Activated T-helper 1 cell treated with Interleukin-2 at 50 U/mL for 16 hours (primary cell): ENCODE measurements at places on chromosomes 12 and 14.

DNA sequence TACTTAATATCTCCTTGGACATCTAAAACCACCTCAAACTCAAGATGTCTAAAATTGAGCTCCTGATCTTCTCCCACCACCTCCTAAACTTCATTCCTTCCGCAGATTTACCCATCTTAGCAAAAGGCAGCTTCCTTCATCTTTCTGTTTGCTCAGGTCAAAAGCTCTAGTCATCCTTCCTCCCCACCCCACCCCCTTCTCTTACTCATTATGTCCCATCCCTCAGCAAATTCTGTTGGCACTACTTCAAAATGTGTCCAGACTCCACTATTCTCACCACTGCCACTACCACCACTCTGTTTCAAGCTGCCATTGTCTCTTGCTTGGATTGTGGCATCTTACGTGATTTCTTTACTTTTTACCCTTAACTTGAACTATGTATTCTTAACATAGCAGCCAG lies 59.2 kb upstream of the ZDHHC17 start:
- no peak for DNase-seq

GRCh38 chr12:130433834-130434233 lies 96.1 kb downstream of the PIWIL1 start:
- DNase-seq: no peak

- DNase-seq: no peak
Measured at GRCh38 chr14:61652526-61653262, 42.6 kb upstream of the HIF1A start.

DNA sequence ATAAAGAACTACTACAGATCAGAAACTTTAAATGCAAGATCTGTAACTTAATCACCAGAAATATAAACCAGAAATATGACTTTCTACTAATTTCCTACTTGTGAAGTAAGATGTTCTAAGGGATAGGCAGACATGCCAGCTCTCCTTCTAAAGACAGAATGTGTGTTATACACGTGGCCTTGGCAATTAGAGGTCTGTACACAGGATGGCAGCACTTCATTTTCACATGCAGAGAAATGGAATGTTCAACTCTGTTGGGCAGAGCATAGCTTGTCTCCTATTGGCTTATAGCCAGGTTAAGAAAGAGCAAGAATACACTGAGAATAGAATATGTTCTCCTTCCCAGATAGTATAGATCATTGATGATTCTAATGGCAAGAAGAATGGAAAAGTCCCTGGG lies 403.8 kb downstream of the DAD1 start:
- no peak for DNase-seq

- peak; percentile 7 for DNase-seq
Measured at GRCh38 chr14:56118611-56119181, 485 bp downstream of the PELI2 start.

GRCh38 chr12:53750812-53751335 lies 905 bp downstream of the CISTR start:
- no peak for DNase-seq

- no peak for DNase-seq
Measured at GRCh38 chr12:114812858-114813761, 129.1 kb upstream of the TBX3 start.

GRCh38 chr14:77646907-77647306 lies 30.5 kb upstream of the SPTLC2 start:
- no peak for DNase-seq

DNA sequence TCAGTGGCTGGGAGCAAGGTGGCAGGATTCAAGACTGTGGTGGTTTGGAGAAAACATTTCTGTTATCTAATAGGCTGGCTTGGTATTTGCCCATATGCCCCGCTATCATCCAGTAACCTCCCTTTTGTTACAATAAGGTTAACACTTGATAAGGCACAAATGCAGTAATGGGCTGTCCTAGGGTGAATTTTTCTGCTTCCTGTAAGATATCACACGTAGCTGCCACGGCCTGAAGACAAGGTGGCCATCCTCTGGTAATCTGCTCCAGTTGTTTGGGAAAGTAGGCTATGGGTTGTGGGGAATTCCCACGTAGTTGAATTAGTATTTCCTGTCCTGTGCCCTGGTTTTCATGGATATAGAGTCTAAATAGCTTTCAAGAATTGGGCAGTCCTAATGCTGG lies 23.1 kb downstream of the ANG start:
- DNase-seq: no peak

DNA sequence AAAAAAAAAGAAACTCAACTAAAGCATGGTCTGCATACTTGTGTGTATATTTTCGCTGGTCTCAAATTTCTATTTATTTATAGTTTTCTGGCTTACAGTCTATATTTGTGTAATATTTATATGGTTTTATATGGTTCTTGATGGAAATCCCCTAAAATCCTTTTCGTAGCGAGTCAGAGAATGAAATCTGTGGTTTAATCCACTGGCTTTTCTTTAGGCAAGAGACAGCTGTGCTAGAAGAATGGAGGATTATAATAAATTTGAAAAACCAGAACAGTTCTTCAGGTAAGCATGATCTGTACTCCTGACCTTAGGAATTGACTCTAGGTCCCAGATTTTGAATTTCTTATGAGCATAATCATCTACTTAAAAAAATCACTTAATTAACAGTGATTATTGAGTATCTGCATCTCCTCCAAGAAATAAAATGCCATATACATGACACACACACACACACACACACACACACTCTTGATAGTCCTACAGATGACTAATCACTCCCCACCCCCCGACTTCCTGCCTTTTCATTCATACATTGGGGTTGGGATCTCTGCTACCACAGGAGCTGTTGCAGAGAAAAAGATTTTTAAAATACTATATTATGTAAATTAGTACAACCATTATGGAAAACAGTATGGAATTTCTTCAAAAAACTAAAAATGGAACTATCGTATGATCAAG lies 113.4 kb downstream of the CRADD start:
- no peak for DNase-seq

GRCh38 chr14:61569812-61570548 lies 125.3 kb upstream of the HIF1A start:
- peak; percentile 11 for DNase-seq
